ENCODE measurements at places on chromosomes 1 and 21.

DNA sequence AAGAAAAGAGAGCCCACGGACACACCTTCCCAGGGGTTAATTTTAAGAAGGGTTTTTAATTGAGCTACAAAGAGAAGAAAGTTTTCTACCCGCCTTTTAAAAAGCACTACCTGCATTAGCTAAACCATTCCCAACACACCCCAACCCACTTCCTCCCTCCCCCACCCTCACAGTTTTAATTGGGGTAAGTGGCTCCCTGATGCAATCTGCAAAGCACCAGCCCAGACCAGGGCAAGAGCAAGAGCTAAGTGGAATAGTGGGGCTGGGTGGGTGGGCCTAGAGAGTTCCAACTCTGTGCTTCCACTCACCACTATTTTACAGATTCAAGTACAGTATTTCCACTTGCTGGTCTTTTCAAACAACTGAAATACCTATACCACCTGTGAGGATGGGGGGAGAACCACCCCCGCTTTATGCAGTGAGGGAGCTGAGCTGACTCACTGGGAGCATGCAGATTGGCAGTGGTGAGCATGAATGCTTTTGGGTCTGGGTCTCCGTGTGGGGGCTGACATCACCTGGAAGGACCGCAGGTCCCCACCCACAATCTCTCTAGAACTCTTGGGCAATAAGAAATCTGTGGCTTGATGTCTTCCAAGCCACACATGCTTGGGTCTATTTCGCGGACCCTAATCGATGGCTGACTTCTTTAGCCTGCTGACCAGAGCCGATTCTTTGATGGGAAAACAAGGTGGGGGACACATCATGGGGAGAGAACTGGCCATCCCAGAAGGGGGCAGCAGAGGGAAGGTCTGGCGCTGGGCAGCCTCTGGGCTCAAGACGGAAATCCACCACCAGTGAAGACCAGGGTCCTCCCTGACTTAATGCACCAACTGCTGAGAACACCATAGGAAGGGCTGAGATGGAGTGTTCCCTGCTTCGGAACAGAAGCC is 95.5 kb downstream of the SSBP3 start:
- DNase-seq: peak; percentile 70

GRCh38 chr21:37855647-37856625 is 60.3 kb downstream of the KCNJ6 start:
- no peak for DNase-seq

GRCh38 chr1:98278055-98278454 is 357.2 kb upstream of the DPYD start:
- no peak for DNase-seq

GRCh38 chr1:43299101-43299500 is 1.7 kb upstream of the TIE1 start:
- DNase-seq: no peak

GRCh38 chr1:1954831-1955441 is 35.9 kb upstream of the TMEM52 start:
- no peak for DNase-seq

- no peak for DNase-seq
Observed at GRCh38 chr1:87720561-87720960, 391.9 kb downstream of the LMO4 start.

- DNase-seq: no peak
Observed at GRCh38 chr1:66275083-66275482, 258.9 kb upstream of the SGIP1 start.

GRCh38 chr1:203335503-203335902 is 15.4 kb downstream of the FMOD start:
- DNase-seq: no peak

- DNase-seq: no peak
Observed at GRCh38 chr1:189237008-189237407, 1240.7 kb downstream of the BRINP3 start.

GRCh38 chr21:34130716-34130985 is 57.3 kb downstream of the MRPS6 start:
- no peak for DNase-seq

- DNase-seq: no peak
Observed at GRCh38 chr1:9018333-9018732, 7.9 kb downstream of the SLC2A7 start.

DNA sequence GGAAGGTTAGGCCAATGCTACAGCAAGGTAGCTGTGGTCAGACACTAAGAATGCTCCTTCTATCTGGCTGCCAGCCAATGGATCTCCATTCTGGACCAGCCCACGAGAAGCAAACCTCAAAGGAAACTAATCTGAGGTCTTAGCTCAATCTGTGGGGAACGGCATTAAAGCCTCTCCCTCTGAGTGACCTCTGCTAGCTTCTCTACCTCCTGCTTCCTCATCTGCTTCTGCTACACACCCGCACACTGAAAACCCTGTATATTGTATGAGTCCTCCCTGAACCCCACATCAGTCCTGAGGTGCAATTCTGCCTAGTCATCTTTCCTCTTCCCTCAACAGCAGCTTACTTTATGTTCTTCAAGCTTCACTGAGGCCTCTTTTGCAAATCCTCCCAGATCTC is 6.9 kb upstream of the GALE start:
- no peak for DNase-seq

- DNase-seq: no peak
Observed at GRCh38 chr21:43325968-43326715, 100.8 kb downstream of the SIK1 start.

GRCh38 chr1:227788271-227789083 is 27.0 kb upstream of the PRSS38 start:
- DNase-seq: peak; percentile 72

- no peak for DNase-seq
Observed at GRCh38 chr21:37204580-37204979, 62.6 kb downstream of the VPS26C start.

DNA sequence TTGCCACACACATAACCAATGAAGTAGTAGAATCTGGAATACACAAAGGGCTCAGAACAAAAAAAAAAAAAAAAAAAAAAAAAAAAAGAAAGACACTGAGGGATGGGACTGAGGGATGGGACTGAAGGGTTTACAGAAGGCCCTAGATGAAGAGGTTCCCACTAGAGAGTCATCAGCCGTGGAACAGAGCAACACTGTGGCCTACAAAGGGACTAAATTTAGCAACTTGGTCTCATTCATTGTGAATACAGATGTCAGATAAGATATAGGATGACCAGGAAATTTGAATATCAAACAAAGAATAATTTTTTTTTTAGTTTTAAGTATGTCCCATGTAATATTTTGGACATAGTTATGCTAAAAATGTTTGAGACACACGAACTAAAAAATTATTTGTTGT is 62.1 kb downstream of the GLUL start:
- no peak for DNase-seq

DNA sequence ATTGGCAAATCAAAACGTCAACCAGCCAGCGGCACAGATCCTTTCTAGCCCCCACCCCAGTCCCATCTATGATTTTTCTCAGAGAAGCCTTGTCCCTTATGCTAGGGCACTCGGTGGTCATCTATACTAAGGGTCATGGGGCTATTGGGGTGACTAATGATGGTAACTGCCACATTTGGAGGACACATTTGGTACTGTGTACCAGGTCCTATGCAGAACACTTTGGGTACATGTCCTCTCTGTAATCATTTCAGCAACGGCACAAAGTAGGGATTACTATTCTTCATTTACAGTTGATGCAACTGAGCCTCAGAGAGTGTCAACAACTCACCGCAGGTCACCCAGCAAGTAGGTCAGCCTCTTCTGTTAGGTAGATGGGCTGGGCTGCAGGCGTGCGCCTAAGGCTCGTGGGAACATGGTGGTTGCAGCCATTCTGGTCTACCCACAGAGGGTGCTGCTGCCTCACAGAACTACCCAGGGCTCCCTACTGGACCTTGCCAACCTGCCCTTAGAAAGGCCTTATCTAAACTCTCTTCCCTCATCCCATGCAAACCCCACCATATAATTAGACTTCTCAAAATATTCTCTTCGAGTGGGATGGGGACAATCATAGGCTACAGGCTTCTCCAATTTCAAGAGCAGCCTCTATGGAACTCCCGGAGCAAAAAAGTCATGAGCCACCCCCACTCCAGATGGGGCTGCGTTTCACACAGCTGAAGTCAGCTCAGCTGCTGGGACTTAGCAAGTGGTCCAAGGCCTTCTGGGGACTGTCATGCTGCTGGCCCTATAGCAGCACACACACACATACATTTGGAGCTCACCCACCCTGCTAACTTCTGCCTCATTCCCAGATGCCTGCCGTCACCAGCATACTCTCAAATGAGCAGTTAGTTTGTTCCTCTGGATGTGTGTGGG is 5.8 kb upstream of the SDHB start:
- peak; percentile 61 for DNase-seq

GRCh38 chr1:159091607-159092031 is 15.1 kb upstream of the AIM2 start:
- DNase-seq: no peak

DNA sequence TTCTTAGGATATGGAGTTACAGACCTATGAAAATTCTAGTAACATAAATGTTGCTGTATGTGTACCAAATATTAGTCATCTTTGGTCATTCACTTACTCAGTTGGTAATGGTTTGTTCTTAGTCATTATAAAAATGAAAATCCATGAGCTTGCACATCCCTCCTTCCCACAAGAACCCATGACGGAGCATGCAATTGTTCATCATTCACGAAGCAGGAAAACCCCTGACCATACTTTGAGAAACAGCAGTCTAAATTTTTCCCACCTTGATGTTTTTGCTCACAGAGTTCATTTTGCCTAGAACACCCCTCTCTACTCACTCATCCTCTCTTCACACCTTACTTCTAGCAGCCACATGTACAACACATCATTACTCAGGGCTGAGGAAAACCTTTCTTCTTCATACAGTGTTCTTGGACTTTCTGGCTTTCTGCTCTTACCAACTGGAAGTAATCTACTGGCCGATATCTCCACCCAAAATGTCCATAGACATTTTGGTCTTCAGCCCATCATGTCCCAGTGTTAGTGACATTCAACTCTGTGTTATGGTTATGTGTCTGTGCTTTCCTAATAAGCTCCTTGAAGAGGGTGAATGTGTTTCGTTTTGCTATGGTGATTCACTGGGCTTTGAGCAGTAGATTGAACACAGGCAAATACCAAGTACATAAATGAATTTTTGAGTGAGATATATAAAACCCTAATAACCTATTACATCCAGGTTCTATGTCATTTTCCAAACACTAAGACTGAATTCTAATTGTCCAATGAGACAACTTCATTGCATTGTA is 189.9 kb downstream of the ZC3H11B start:
- DNase-seq: no peak

- DNase-seq: no peak
Observed at GRCh38 chr21:32735524-32735923, 7.7 kb upstream of the SYNJ1 start.

DNA sequence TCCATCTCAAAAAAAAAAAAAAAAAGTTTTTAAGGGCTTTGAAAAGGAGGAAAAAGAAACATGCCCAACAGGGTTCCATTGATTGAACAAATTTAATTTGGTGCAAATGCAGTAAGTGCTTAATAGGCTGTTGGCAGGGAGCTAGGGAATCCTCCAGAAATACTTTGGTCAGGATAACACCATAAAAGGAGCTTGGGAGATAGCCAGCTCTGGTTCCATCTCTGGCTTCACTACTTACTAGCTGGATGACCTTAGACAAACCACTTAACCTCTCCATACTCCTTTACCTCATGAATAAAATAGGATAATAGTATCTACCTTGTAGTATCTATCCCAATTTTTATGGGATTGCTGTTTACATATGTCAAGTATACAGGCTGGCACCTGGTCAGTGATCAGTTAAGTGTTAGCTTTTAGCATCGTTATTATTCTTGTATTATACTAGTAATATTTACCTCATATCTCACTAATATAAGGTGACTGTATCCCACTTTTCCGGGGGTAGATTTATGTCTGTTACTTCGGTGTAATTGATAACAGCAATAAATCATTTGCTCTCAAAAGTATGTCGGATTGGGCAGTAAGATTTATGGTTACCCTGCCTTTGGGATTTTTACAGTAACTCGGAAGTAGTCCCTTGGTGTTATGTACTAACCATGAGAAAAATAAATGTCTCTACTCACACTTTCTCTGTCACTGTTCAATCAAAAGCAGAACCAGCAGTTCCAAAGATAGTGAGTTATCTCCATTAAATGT is 36.4 kb downstream of the BTG3 start:
- DNase-seq: no peak

Measured in COR-L47 (cell line).